ENCODE measurements at places on chromosomes 2 and 18. TPM values are rescaled to one million over a fixed set of nuclear protein-coding genes. Genes with fewer than 3 reads are reported as not detected.

Gene SULT1C2
- 1.3 TPM for total RNA-seq

DNA sequence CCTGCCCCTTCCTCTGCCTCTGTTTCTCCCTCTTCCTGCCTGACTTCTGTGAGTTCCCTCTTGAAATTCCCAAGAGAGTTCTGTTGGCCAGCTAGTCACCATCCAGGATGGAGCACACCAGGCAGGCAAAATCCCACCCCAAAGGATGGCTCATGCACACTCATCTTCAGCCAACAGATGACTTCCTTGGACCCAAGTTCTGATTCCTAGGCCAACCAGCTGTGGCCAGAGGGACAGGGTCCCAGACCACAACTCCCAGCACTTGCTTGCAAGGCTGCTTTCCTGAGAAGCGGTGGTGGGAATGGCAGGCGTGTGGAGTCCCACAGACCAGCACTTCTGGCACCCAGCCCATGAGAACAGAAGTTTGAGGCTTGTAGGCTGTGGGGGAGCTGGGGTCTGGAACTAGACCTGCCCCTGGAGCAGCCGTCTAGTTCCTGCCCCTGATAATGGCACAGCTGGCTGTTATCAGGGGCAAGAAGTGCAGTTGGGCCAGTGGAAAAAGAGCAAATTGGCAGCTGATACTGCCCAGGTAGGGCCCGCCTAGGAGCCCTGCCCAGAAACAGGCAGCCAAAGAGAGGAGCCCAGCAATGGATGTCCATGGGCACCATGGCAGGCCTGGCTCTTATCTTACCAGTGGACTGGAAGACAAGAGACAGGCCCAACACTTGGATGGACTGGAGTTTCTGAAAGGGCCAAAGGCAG, 56.7 kb downstream of the CYP26B1 start:
- H3K4me3 ChIP-seq: no peak overlapping the region
- no peak for DNase-seq
- H3K4me1 ChIP-seq: no peaks in the 10 kb centered on the region
- H3K27me3 ChIP-seq: no peaks in the 10 kb centered on the region
- no peak overlapping the region for H3K27ac ChIP-seq
- H3K36me3 ChIP-seq: no peaks in the 10 kb centered on the region

Gene MC4R
- total RNA-seq: not detected

Gene DAW1
- total RNA-seq: not detected

- DNase-seq: no peak
- H3K4me3 ChIP-seq: no peak overlapping the region
- no peaks in the 10 kb centered on the region for H3K4me1 ChIP-seq
- no peaks in the 10 kb centered on the region for H3K36me3 ChIP-seq
These were observed 373.7 kb downstream of the RBM43 start for GRCh38 chr2:150887926-150888325.

DNA sequence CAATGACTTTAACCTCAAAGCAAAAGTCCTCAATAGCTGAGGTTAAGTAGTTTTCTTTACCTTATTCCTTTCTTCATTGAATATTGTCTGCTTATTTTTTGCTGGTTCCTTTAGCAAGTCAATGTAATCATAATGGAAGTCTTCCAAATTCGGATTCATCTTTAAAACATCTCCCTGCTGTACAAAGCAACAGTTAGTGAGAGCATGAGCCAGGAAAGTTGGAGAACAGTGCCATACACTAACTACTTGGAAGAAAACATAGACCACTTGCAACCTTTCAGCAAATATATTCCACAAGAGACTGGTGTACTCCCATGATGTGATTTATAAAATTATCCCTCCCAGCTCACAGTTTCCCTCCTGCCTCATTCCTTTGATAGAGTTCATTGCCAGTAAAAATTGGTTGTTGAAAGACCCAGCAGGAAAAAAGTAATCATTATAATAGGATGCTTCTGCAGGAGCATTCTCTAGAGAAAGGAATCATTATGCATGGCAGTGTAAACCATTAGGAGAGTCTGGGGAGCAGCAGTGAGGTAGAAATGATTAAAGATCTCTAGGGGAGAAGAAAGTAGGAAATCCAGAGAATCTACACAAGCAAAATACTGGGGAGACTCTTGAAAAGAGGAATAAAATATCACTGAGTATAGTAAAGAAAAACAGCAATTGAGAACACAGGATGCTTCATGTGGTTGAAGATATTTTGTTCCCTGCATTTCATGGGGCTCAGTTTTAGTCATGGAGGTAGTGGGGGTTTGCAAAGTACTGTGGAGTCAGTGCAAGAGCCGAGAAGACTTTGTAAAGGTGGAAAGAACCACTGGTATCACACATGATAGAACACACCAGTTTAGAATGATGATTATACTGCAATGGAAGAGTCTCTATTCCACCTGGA, 38.6 kb upstream of the TTN start:
- H3K27me3 ChIP-seq: no peaks in the 10 kb centered on the region
- DNase-seq: no peak
- H3K27ac ChIP-seq: peak overlapping the region; percentile 13
- no peaks in the 10 kb centered on the region for H3K36me3 ChIP-seq
- no peak overlapping the region for H3K4me3 ChIP-seq
- no peaks in the 10 kb centered on the region for H3K4me1 ChIP-seq

- no peaks in the 10 kb centered on the region for H3K27me3 ChIP-seq
- peaks cover 22% of the 10 kb centered on the region for H3K4me1 ChIP-seq
- DNase-seq: no peak
- H3K36me3 ChIP-seq: no peaks in the 10 kb centered on the region
- H3K27ac ChIP-seq: peak overlapping the region; percentile 87
These were observed 1.1 kb downstream of the EFHD1 start for GRCh38 chr2:232634206-232635150.

- H3K27ac ChIP-seq: no peak overlapping the region
- no peak overlapping the region for H3K4me3 ChIP-seq
- H3K27me3 ChIP-seq: no peaks in the 10 kb centered on the region
- no peak for DNase-seq
- H3K4me1 ChIP-seq: no peaks in the 10 kb centered on the region
- no peaks in the 10 kb centered on the region for H3K36me3 ChIP-seq
These were observed 11.1 kb downstream of the RTTN start for GRCh38 chr18:70194227-70194890.

DNA sequence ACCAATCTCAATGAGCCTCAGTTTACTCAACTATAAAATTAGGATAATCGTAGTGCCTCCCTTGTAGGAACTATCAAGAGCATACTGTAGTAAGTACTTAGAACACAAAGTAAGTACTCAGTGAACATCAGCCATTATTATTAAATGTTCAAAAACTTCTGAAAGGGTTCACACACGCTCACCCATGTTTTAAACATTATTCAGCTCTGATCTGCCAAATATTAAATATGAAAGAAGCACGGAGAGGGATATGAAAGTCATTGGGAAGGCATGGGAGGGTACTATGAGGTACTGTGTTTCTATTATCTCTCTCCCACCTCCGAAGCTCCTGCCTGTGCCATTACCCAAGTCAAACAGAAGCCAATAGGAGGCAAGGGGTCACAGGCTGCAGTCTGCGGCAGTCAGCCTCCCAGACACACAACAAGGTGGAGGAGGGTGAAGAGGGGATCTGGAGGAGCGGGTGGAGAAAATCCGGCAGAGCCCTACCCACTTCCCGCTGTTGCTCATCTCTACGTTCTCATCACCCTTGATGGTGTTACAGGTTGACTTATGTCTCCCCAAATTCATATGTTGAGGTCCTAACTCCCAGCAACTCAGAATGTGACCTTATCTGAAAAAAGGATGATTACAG, 2.0 kb upstream of the TBC1D8 start:
- H3K36me3 ChIP-seq: no peaks in the 10 kb centered on the region
- no peak for DNase-seq
- H3K27ac ChIP-seq: no peak overlapping the region

DNA sequence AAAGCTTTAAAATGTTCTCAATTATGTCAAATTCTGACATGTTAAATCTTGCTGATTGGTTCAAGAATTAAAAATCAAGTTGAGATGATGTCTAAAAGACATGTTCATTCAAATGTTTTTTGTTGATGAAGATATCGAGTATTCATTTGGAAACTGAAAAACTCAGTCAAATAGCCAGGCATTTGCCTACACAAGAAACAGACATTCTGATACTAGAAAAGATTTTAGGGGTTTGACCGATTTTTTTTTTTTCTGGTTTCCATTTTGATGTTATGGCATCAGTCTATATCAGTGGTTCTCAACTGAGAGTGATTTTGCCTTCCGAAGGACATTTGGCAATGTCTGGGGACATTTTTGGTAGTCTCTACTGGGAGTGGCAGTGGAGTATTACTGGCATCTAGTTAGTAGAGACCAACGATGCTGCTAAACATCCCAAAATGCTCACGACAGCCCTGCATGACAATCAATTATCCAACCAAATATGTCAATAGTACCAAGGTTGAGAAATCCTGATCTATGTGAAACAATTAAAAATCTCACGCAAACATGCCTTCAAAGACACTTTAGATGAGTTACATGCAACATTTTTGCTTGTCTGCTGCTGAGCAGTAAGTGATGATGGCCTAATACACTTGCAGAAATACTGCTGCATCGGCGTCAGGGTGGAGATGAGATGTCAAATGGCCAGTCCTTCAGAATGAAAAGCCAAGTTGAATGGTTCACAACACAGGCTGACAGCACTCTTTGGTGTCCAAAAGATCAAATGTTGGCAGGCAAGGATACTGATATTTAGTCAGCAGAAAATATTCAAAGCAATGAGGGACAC, 12.5 kb downstream of the RASGRP3 start:
- peak overlapping the region; percentile 58 for H3K27ac ChIP-seq
- H3K27me3 ChIP-seq: no peaks in the 10 kb centered on the region
- no peak overlapping the region for H3K4me3 ChIP-seq

Gene DCC
- total RNA-seq: 0.13 TPM
